ENCODE measurements at places on chromosomes 6 and 20.

- no peak for DNase-seq
Measured at GRCh38 chr6:31697555-31697954, 5.6 kb downstream of the ABHD16A start.

DNA sequence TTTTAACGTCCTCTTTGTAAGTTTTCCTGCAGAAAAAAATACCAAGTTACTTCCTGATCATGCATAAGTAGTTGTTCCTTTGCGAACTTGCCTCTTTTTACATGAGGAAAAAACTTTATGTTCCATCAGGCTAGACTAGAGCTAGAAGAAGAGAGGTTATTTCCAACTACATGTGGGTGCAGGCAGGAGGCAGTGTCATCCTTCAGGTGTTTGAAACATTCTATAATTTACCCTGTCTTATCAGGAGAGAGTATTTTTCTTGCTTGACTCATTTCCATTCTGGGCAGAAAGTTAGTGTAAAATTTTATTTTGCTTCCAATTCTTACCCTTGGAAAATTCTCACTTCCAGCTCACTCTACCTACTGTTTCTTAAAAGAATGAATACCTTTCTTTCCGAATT, 28.5 kb upstream of the EPHA7 start:
- no peak for DNase-seq

DNA sequence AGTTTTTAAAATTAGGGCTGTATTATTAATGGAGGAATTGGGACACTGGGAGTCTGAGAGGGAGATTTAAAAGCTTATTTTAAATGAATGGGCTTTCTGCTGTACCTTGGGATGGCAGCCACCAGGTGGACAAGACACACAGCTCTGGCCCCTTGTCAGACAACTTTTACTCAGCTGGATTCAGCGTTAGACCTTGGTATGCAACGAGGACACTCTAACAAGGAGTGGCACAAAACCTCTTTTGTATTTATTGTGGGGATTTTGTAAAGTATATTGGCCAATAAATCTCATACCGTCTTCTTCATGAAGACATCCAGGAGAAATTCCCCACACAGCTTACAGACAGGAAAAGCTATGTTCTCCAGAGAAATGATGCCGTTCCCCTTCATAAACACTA, 105.7 kb downstream of the LCA5 start:
- DNase-seq, result no peak

DNA sequence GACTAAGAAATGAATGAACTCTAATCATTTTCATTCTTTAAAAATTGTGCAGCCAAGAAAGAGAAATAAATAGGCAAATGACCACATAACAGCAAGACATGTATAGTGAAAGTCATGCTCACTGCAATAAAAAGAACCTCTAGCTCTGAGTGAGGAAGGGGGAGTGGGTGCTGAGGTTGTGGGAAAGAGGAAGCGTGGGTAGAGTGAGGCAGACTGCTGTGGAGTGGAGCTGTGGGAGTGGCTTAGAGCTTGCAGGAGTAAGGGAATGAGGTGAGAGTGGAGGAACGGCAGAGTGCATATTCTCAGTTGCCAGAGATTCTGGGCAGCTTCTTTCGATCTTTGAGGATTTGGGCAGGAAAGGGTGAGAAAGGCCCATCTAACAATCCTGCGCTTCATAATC, 10.4 kb downstream of the DEFB129 start:
- DNase-seq, result peak; percentile 20

GRCh38 chr6:140434761-140435160, 1060.3 kb upstream of the CITED2 start:
- no peak for DNase-seq

Data from stimulated activated CD4-positive, alpha-beta T cell treated with anti-CD3 and anti-CD28 coated beads, Interleukin-2, amount 100 ng/mL, for 4 hours (primary cell).